Frontal cortex (tissue), 4 donors: ENCODE measurements at places on chromosomes 11 and 22. TPM values are rescaled to one million over a fixed set of nuclear protein-coding genes. Genes with fewer than 3 reads are reported as not detected.

PIWIL4 gene
- 7.7 TPM for total RNA-seq

DNA sequence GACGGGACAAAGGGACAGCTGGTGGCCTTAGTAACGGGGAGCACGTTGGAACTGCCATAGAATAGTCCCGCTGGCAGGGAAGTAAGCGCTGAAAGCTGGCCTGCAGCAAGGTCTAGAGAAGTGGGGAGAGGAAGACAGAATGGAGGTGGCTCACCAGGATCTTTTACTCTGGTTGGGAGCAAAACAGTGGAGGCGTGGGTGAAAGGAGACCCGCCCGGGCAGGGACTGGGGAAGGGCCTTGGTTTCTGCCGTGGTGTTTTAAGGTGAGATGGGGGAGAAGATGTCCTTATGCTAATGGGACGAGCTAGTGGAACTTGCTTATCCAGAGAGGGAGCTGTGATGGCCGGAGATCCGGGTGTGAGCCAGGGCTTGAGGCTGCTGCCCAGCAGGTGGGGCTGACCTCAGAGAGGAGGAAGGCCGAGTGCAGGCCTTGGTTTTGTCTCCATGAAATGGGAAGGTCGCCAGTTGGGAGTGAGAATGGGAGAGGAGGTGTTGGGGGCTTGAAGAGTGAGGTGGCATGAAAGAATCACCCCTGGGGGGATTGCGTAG is 56.4 kb upstream of the CTTN start:
- no peak for DNase-seq

GRCh38 chr11:31096191-31096805 is 273.2 kb downstream of the DCDC1 start:
- DNase-seq, result no peak

DNA sequence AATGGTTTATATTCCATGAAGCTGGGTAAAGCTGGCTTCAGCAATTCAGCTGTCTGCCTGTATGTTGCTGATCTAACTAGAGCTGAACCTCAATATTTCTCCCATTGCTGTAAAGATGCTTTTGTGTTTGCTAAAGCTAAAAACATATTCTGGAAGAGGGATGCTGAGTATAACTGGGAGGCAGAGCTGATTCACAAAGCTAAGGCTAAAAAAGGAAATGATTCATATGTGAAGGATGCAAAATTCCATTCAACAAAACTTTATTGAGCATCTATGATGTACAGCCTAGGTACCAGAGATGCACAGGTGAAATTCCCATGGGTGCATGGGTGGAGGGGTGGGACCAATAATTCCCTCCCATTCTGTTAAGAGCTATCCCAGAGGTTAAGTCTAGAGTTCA is 193.9 kb downstream of the KIF18A start:
- DNase-seq, result no peak
